Right hindlimb (tissue), 1 donor: ENCODE measurements at places on chromosomes 7 and 10.

DNA sequence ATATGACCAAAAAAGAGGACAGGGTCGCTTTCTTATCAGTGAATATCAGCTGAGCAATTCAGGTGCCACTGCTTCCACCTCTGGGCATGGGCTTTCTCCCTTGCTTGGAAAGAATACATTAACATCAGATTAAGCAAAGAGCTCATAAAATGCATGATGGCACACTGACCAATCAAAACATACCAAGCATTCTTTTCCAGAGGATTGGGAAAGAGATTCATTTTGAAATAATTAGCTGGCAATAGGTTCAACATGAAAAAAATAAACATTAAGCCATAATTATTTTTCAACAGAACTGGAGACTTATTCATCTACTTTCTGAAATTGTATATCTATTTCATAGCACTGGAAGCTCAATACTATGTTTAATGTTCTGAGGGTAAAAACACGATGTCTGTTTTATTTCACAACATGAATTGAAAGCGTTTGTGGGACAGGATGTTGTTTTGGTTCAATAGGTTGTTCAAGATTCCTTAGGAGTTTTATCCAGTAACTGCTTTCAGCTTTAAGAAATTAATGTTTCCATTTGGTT, 53.2 kb downstream of the TFAM start:
- no peak for DNase-seq

- no peak for DNase-seq
These were observed 9.8 kb downstream of the ARHGAP12 start for GRCh38 chr10:31918671-31919409.

- no peak for DNase-seq
These were observed 388.2 kb upstream of the TEX47 start for GRCh38 chr7:89183712-89184111.

GRCh38 chr10:63477927-63478326, 12.2 kb upstream of the JMJD1C start:
- no peak for DNase-seq

DNA sequence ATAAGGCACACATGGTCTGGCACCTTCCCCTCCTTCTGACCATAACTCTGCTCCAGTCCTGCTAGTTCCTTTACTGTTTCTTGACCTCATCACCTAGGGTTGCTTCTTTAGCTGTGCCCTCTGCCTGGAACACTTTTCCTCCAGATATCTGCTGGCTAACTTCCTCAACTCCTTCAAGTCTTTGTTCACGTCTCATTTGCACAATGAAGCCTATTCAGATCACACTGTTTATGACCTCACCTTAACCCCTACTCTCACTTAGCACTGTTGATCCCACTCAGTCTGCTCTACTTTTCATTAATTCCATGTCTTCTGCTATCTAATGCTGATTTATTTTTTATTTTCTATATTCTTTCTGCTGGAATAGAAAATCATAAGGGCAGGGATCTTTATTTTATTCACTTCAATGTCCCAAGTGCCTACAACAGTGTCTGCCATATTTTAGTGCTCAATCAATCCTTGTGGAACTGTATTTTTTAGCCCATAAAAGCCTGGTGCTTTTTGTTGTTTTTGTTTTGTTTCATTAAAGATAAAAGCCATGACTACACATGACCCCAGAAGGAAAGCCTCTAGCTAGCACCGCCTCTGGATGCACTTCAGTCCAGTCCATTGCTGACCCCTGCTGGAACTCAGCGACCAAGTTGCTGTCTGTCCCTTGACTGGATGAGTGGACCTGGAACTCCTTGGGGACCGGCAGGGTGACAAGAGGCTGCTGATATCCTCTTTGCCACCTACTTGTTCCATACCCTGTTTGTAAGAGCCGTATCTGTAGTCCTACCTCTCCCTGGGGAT, 12.3 kb downstream of the KLF14 start:
- DNase-seq: peak; percentile 79

DNA sequence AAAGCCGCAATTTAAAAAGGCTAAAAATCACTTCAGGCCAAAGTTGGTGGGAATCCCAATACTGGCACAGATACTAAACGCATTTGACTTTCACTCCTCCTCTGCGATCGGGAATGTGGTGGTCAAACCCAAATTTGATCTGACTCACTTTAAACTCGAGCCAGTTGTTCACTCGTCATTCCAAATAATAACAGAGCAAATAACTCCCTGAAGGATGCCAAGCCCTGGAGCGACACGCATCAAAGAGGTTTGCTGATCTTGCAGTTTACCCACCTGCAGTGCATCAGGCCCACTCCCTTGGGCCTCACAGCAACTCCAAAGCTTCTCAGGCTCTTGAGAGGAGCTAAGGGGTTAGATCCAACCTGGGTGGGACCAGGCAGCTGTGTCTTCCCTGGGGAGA, 12.2 kb downstream of the PTN start:
- no peak for DNase-seq

GRCh38 chr10:95477175-95477520, 84.0 kb downstream of the SORBS1 start:
- DNase-seq: no peak

- no peak for DNase-seq
These were observed 88.1 kb upstream of the CTBP2 start for GRCh38 chr10:125248489-125248888.

GRCh38 chr10:113133497-113134115, 183.6 kb downstream of the TCF7L2 start:
- peak; percentile 43 for DNase-seq

- DNase-seq: no peak
These were observed 261.6 kb upstream of the AOAH start for GRCh38 chr7:36985866-36986400.

DNA sequence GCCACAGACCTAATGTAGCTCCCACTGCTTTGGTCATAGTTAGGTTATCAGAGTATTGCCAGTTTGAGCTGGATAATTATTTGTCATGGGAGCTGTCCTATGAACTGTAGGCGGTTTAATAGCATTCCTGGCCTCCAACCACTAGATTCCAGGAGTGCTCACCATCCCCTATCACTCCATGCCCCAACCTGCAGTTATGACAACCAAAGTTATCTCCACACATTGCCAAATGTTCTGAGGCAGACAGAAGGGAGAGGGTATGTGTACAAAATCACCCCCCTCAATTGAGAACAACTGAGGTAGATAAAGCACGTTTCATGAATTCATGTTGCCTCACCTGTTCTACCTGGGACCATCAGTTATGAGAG, 119.0 kb upstream of the CACUL1 start:
- no peak for DNase-seq

DNA sequence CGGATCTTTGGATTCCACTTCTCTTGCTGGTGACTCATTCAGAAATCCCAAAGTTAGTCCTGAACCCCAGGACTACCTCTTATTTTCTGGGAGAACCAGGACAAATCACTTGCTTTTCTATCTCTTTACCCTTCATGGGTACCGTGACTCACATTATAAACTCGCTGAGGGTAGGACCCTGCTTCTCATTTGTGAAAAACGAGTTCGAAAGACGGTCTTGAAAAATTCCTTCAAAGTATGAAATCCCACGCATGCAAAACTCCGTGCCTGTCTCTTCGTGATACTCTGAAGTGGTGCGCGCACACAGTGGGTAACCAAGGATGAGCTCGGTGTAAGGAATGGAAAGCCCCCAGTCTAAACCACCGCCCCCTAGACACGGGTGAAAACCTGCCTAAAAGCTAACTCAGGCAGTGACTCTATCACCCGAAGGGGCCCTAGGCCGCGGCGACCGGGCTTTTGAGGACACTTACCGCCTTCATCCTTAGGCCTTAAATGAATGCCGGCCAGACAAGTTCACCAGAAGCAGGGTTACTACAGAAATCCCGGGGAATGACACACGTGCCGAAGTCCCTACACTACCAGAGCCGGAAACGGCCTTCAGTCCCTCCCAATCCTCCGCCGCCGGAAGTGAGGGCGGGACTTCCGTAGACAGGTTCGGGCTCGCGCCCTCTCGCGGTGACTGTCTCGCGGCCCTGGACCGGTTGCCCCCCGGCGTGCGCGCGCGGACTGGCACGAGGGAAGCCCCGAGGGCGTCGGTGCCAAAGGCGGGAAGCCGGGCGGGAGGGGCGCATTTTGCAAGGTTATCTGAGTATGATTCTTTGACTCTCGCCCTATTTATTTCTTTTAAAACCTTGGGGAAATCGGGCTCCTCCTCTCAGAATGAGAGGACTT, at the start of gene NOC3L:
Gene NOC3L, minus strand, starts transcription at position 580 of the 891 bp plus-strand sequence. Its CDS starts 101 bp downstream, at position 479.
- DNase-seq: peak; percentile 97

- no peak for DNase-seq
These were observed 16.5 kb downstream of the PLXDC2 start for GRCh38 chr10:19832699-19833098.

- no peak for DNase-seq
These were observed 97.7 kb upstream of the FAM204A start for GRCh38 chr10:118439824-118440223.

DNA sequence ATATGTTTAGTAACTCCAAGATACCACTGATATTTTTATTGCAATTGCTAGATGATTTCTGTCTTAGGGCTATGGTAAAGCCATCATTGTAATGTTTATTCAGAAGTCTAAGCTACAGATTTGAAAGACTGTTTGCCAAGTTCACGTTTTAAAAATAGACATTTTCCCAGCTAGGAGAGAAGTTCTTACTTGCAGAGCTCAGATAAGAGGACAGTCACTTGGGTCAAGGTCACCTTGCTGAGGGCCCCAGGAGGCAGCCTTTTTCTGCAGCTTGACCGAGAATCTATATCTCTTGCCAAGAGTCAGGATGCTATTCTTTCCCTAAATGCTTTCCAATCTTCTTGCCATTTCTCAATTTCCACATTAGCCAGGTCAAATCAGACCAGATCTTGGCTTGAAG, 1011.2 kb downstream of the KCNMA1 start:
- DNase-seq: no peak

GRCh38 chr10:58784361-58784760, 271.7 kb downstream of the BICC1 start:
- no peak for DNase-seq

- DNase-seq: no peak
These were observed 94.4 kb upstream of the STEAP4 start for GRCh38 chr7:88401009-88401623.

DNA sequence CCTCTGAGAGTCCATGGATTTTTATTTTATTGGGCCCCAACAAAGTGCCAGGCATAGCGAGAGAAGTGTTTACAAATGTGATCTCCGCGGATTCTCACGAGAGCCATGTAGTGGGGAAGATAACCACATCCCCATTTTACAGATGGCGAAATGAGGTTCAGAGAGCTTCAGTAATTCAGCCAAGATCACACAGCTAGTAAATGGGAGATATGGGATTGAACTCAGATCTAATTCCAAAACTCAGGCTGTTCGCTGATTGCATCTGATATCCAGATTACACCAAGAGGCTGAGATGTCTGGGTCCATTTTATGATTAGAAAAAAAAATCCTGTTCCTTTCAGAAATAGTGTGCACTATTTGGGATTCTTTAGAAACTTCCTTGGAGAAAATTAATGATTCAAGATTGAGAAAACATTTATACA, 1.3 kb downstream of the FAS start:
- DNase-seq: no peak

DNA sequence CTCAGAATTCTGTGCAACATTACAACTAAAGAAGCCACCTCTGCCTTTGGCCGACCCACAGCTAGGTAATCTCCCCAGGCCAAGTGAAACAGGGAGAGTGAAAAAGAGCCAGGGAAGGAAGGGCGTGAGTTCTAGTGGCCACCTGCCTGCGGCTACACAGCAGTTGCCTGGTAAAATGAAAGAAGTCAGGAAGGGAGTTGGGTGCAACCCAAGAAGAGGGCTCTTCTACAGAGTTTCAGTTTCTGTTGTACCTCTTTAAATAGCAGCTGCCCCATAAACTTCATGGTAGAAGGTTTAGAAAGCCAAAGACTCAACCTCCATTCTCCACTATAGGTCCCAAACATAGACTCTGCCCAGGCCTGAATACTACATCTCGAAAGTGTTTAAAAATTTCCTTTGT, 76.2 kb upstream of the TMEM168 start:
- DNase-seq: no peak

DNA sequence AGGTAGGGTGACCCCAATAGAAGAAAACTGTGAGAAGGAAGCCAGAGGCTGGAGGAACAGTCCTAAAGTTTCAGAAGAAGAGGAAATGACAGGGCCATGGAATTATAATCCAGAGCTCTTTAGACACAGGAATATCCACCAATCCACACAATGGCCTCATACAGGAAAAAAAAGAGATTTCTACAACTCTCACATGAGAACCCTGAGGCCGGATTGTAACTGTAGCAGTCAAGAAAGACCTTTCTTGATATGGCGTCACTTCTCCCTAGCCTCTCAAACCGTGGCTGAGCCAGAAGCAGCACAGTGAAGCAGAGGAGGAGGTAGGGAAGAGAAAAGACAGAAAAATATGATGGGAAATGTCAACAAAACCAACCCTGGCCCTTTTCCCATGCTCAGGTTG, 76.9 kb downstream of the RAPGEF5 start:
- no peak for DNase-seq

- no peak for DNase-seq
These were observed 190.1 kb upstream of the GDF10 start for GRCh38 chr10:47109906-47110305.

DNA sequence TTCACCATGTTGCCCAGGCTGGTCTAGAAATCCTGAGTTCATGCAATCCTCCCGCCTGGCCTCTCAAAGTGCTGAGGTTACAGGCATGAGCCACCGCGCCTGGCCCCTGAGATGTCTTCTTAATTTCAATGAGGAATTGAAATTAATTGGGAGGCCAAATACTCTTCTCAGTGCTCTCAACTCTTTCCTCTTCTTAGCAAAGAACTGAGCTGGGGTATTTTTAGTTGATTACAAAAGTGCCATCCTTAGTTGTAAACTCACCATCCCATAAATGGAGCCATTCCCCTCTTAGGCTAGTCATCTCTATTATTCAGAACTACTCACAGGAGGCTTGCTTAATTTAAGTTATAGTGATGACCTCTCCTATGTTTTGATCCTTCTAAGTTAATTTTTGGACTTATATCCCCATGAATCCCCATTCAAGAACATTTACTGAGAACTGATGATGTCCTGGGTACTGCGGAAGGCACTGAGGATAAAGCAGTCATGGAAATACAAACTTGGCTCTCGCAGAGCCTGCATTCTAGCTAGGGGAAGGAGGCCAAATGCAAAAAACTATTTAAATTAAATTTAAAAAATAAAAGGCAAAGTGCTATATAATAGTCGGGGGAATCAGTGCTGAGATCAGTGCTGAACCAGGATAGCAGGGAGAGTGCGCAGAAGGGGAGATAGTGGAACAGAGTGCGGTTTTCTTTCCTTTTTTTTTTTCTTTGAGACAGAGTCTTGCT, 145.3 kb downstream of the SFMBT2 start:
- no peak for DNase-seq

DNA sequence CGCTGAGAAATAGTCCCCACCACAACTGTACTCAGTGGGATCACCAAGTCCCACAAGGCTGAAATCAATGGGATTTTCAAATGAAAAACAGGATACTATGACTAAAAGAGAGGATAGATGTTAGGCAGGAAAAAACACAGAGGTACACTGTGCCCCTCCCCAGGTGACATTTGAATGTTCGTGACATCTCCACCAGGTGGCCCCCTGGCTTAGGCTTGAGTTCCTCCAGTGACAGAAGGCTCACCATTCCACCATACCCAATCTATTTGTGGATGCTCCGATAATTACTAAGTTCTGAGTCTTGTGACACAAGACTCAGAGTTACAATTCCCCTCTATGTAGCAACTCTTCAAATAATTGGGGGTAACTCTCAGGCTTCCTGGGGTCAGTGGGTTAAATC, 77.5 kb upstream of the KCNMA1 start:
- no peak for DNase-seq

- no peak for DNase-seq
These were observed 104.1 kb downstream of the DOCK1 start for GRCh38 chr10:127009366-127009765.
